ENCODE measurements at places on chromosomes 16 and 17. TPM values are rescaled to one million over a fixed set of nuclear protein-coding genes. Genes with fewer than 3 reads are reported as not detected.

RNF222 gene
- total RNA-seq, result not detected

SECTM1 gene
- 17.1 TPM for total RNA-seq

FGF11 gene
- total RNA-seq, result 1.3 TPM

KRT25 gene
- not detected for total RNA-seq

MPO gene
- total RNA-seq, result 0.34 TPM

CLEC18A gene
- 0.65 TPM for total RNA-seq

MT1G gene
- total RNA-seq, result 315 TPM

SHCBP1 gene
- total RNA-seq, result 0.57 TPM

CRAMP1 gene
- 13.9 TPM for total RNA-seq

ELMO3 gene
- total RNA-seq, result 0.51 TPM

FA2H gene
- total RNA-seq, result not detected

RILP gene
- total RNA-seq, result 55.9 TPM

CCP110 gene
- 12.1 TPM for total RNA-seq

FAM83G gene
- total RNA-seq, result 1.1 TPM

GALR2 gene
- not detected for total RNA-seq

PRKCB gene
- 6.2 TPM for total RNA-seq

WSCD1 gene
- total RNA-seq, result 0.16 TPM

NKD1 gene
- 0.68 TPM for total RNA-seq

MMP2 gene
- total RNA-seq, result 390 TPM

RHBDF1 gene
- total RNA-seq, result 25.4 TPM

APOH gene
- total RNA-seq, result not detected

EPN3 gene
- not detected for total RNA-seq

CDR2L gene
- total RNA-seq, result 8.5 TPM

ACAP1 gene
- 1.8 TPM for total RNA-seq

CSH2 gene
- not detected for total RNA-seq

AKAP1 gene
- 35.9 TPM for total RNA-seq

KARS1 gene
- 101 TPM for total RNA-seq

Data from subcutaneous adipose tissue (tissue), 4 donors.